ENCODE measurements at places on chromosomes 3 and 15.

DNA sequence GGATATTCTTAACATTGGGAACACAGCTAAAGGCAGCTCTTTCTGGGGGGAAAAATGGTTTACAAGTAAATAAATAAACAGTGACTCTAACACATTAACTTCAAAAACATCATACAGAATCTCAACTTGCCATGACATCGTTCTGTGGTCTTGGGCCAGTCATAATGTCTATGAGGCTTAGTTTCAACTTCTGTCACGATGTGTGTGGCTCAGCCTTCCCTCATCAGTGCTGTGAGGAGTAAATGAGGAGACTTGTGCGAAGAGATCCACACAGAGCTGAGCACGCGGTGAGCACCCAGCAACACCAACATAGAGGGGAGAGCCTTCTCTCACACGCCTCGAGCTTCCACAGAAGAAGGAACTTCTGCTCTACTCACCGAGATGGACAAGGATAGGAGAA, 49.0 kb downstream of the DZIP1L start:
- peak; percentile 39 for DNase-seq

- DNase-seq: no peak
Observed at GRCh38 chr3:115217292-115217677, 70.2 kb upstream of the ZBTB20 start.

DNA sequence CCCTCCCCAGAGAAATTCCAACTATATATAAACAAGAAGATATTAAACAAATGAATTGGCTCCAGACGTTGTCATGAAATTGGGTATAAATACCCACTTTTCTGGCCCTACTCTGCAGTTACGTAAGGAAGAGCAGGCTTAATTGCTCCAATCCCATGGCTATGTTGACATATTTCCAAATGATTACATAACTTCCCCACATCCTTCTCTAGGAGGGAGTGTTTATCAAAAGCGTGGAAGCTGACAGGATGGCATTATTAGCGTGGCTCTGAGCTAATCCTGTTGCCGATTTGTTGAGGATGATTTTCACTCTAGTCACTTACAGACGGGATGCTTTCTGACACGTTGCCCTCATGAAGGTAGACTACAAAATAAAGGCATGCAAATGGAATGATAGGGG, 347.5 kb upstream of the TMCO5A start:
- DNase-seq: no peak

- DNase-seq: no peak
Observed at GRCh38 chr3:176430244-176431037, 766.8 kb downstream of the TBL1XR1 start.

DNA sequence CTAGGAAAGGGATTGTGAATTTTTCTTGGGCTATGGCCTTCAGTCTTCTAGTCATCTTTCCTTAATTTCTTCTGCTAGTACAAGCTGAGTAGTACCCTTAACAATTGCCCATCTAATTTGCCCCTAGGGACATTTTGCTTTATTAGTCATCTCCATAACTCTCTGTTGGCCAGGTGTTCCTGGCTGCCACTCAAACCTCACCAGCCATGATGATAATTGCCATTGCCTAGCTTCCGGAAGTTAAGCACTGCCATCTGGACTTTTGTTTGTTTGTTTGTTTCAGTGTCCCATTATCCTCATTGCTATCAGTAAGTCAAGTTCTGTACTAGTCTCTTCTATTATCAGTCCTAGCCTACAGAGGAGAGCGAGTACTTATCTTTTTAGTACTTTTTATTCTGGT, 36.6 kb upstream of the UBL7 start:
- no peak for DNase-seq

DNA sequence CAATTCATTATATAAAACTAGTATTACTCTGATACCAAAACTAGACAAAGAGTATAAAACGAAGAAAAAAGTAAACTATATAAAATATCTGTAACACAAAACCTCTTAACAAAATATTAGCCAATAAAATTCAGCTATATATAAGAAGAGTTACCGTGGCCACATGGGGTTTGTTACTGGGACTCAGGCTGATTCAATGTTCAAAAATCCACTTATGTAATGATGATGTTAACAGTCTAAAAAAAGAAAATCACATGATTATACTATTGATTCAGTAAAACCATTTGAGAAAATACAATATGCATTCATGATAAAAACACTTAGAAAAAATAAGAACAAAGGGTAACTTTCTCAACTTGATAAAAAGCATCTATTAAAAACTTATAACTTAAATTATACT, 18.3 kb downstream of the P2RY1 start:
- no peak for DNase-seq

DNA sequence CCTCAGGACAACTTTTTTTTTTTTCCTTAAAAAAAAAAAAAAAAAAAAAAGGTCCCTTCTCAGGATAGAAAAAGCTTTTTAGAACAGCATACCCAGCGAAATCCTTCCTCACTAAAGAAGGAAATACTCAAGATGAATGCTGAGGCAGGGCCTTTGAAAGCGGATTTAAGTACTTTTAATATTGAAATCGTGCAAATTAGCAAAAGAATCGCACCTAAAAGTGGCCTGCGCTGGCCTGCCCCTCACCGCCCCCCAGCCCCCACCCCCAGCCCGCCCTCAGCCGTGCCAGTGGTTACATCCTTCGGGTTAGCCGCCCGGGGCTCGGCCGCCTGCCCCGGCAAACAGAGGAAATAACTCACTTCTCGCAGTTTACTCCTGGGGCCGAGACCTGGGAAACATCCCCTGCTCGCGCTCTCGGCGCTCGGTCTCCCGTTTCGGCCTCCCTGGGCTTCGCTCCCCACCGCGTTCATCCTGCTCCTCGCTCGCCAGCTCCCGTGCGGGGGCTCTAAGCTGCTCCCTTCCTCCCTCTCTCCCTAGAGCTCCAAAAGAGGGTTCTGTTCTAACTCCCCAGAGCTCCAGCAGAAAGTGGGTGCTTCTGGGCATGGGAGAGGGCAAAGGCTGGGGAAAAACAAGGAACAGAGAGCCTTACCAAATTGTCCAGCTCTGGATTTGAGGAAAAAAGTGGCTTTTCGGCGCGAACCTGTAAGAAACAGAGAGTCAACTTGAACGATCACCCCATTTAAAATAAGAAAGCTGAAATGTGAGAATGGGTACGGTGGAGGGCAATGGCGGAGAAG, 5.2 kb downstream of the MEIS2 start:
- no peak for DNase-seq

DNA sequence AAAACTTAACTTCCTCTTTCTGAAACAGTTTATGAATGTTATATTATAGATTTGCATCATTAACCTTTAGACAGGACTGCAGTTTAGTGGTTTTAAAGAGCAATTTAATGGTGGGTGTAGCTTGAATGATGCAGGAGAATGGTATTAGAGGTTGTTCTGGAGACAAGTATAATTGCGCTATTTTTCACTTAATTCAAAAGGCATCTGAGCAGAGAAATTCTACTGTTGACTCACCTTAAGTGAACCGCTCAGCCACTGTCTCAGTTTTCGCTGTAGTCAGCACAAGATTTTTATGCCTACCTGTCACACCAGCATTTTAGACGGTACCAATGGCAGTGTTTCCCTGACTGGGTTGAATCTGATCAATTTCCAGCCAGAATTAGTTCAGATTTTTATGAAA, 348.8 kb upstream of the DCBLD2 start:
- no peak for DNase-seq

DNA sequence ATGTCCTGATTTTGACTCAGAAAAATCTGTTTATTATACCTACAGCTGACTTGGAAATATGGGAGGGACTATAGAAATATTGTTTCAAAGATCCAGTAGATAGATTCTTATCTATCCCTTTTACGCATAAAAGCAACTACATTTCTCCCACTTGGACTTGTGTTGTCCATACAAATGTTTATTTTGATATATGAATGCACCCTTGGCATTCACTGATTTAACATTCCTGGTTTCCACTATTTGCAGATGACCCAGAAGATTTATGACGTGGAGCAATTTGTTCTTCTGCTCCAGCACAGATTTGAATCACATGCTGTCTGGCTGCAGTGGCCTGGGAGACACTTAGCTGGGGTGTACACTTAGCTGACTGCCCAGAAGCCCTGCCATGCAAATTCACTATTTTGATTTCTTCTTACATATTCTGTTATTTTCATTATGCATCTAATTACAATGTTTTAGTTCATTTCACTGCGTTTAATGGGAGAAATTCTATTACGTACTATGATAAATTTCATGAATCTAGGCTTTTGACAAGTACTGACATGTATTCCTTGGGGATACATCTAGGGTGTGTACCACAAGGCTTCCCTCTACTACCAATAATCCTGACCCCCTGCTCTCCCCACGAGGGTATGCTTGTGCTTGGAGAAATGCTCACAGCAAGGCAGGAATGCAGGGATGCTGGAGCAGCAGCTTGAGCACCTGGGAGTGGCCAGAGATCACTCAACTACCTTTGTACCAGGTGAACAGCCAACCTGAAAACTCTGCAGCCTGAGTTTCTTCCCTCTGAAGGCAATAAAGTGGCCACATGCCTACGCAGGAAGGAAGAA, 223.6 kb upstream of the TBL1XR1 start:
- no peak for DNase-seq

GRCh38 chr3:122555275-122556071, 8.6 kb downstream of the PARP9 start:
- DNase-seq: no peak

- DNase-seq: no peak
Observed at GRCh38 chr15:33059184-33059583, 135.3 kb downstream of the FMN1 start.
